ACHN (cell line): ENCODE measurements at places on chromosomes 5 and 9.

GRCh38 chr5:138972230-138972629, 97.1 kb upstream of the LRRTM2 start:
- no peak for DNase-seq

GRCh38 chr5:149639737-149640136, 58.4 kb downstream of the ARHGEF37 start:
- DNase-seq, result no peak

DNA sequence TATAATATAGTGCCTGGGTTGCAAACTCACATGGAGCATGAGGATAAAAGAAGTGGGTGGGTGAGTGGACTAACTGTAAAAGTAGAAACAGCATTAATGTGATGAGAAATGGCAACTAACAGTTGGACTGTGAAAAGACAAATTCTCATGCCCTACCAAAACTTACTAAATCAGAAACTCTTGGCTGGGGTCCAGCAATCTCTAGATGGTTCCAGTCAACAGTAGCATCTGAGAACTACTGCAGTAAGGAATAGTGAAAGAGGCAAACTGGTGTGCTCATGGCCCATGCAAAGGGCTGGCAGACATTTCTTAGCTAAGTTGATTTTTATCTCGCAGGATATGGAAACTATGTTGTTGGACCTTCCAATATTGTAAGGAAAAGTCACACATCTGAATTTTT, 150.3 kb downstream of the PIK3R1 start:
- DNase-seq, result no peak

GRCh38 chr9:81456431-81457006, 232.8 kb downstream of the TLE1 start:
- no peak for DNase-seq

DNA sequence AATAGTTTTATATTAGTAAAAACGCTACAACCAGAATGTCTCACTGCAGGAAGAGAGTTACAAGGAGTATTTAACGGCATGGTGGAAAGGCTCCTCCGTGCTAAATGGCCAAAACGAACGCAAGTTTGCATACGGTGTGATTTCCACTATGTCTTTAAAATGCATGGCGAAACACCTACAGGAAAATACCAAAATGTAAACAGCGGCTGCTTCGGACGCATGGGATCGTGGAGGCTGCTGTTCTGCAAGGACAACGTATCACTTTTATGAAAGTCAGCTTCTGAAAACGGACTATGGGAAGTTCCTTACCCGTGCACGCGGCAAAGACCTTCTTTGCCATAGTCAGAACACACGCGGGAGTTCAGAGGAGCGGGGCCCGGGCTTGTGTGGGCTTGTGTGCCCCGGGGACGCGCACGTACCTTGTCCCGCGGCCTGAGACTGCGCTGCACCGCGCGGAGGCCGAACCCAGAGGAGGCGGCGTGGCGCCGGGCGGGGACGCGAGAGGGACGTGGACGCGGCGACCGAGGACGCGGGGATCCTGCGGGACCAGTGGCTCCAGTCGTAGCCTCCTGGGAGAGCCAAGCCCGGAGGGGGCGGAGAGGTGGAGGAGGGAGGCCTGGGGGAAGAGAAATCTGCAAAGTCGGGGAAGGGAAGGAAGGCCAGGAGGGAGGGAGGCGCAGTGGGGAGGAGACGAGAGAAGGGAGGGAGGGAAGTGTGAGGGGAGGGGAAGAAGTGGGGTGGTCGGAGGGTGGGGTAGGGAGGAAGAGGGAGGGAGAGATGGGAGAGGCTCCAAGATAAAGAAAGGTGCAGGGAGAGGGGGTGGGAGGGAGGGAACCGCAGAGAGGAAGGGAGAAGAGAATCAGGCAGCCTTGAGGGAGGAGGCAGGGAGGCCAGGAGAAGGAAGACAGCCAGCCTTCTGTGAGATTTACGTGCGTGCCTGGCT, at the start of gene CMBL:
Gene CMBL (minus strand): TSS at position 697 of the 943 bp plus-strand sequence. CDS start 17,140 bp downstream, outside the sequence.
- DNase-seq, result peak; percentile 64

DNA sequence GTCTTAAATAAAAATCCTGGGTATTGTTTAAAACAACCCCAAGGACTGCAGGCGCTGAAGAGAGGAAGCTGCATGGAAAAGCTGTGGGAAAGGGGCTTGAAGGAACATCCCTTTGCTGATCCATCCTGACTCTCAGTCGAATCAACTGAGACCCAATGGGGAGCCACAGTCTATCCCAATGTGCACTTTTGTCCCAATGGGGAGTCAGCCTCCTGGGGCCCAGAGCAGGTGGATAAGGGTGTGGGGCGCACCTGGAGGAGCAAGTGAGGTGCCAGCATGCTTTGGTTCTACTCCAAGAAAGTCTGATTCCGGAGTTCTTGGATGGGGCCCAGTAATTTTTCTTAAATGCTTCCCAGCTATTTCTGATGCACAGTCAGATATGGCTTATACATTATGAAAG, 118.1 kb downstream of the COL23A1 start:
- no peak for DNase-seq

- no peak for DNase-seq
Measured at GRCh38 chr5:31942546-31942945, 231.6 kb downstream of the GOLPH3 start.

GRCh38 chr5:147616421-147616820, 106.6 kb upstream of the DPYSL3 start:
- no peak for DNase-seq

GRCh38 chr5:148875205-148875875, 48.9 kb downstream of the ADRB2 start:
- no peak for DNase-seq

GRCh38 chr5:36059571-36060419, 6.9 kb downstream of the UGT3A2 start:
- no peak for DNase-seq

DNA sequence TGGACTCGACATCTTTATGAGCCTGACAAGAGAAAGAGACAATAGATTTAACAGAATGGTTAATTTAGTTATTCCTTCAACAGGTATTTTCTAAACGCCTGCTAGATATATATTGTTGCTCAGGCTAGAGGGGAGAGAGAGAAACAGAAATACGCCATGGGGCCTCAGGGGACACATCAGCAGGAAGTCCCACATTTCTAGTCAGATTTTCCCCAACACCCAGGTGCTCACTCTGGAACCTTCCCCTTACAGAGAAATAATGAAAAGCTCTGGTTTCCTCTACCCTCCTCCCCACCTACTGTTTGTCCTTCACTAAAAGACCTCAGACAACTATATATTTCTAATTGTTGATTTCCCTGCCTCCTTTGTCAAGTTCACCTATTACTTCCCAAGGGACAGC, 130.3 kb upstream of the TBC1D2 start:
- DNase-seq, result no peak

GRCh38 chr5:142934051-142934762, 164.0 kb downstream of the ARHGAP26 start:
- DNase-seq, result no peak

GRCh38 chr5:83538786-83539462, 67.4 kb downstream of the VCAN start:
- DNase-seq, result no peak

DNA sequence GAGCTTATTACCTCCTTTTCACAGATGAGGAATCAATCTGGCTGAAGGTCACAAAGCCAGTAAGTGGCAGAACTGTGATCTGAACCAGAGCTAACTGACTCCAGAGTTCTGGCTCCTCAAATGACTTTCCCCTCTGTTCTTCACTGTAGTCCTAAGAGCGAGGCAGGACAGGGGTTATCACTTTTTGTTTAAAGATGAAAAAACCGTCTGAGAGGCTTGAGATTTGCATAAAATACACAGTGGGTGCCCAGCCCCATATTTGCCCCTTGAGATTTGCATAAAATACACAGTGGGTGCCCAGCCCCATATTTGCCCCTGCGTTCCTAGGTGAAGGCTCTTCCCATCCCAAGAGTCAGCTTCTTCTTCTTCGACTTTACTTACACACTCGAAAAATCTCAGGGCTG, 667 bp downstream of the FBXO10 start:
- no peak for DNase-seq

DNA sequence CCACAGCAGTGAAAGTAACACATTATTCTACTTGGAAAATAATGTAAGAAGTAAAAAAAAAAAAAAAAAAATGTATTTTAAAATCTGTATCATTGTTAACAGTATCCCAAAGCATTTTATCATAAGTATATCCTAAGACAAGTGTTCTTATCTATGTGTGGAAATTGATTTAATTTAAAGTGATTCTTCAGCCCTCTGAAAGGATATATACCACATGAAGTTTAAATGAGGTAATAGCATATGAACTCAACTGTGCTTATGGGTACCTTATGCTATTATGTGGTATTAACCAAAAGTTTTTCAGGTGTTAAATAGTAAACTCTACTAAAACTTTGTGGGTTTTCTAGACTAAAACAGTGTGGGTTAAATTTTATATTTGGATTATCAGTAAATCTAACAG, 2.8 kb upstream of the SECISBP2 start:
- no peak for DNase-seq

GRCh38 chr5:132675936-132676689, 2.3 kb downstream of the IL4 start:
- DNase-seq, result no peak

GRCh38 chr9:112064871-112065270, 110.2 kb downstream of the SUSD1 start:
- DNase-seq, result no peak

- no peak for DNase-seq
Measured at GRCh38 chr5:162497455-162497854, 429.9 kb downstream of the GABRG2 start.

DNA sequence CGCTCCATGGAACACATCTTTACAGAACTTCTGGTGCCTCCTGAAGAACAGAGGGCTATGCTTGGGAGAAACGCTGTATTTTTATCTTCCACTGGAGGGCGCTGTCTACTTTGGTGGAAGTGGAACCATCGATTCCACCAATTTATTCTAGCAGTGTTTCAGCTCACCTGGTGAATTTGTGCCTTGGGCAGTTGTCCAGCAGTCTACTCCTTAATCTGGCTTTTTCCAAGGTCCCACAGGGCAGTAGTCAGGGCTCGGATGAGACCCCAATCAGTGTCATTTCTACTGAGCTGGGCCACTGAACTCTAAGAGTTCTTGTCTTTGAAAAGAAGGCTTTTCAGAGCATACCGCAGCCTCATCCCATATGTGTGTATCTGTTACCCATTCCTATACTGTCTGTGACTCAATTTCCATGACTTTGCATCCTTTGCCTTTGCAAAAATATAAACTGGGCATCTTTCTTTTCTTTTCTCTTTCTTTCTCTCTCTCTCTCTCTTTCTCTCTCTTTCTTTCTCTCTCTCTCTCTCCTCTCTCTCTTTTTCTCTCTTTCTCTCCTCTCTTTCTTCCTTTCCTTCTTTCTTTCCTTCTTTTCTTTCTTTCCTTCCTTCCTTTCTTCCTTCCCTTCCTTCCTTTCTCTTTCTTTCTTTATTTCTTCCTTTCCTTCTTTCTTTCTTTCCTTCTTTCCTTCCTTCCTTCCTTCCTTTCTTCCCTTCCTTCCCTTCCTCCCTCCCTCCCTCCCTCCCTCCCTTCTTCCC, 138.4 kb upstream of the ZNF618 start:
- peak; percentile 59 for DNase-seq

- DNase-seq, result no peak
Measured at GRCh38 chr5:112951124-112951702, 25.4 kb upstream of the DCP2 start.

GRCh38 chr9:137313956-137314560, 12.0 kb upstream of the NRARP start:
- DNase-seq, result no peak

DNA sequence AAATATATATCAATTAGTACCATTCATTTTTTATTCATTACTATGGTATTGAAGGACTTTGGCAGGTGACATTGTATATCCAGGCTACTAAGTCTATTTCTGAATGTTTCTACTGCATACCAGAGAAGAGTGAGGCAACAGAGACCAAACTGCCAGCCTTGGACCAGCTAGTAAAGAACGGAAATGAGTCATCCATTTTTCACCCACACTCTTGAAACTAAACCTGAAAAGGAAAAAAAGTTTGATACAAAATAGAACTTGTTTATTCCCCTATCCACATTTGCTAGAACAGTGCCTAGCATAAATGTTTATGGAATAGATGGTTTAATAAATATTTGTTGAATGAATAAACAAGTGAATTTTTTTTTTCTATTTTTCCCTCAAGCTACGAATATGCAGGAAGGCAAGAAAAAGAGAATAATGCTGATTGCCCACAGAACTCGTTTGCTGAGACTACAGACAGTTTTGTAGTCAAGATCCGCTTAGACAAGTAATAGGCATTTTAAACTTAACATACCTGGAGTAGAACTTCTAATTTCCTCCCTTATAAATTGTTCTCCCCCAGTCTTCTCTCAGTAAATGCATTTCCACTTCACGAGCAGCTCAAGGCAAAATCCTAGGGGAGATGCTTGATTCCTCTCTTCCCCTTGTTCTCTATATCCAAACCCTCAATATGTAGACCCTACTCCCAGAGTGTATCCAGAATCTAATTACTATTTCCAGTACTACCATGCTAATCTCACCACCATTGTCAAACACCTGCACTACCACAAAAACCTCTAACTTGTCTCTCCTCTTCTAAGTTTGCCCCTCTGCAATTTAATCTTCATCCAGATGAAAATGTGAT, 146.2 kb upstream of the RASA1 start:
- peak; percentile 89 for DNase-seq

GRCh38 chr5:153350175-153350883, 140.1 kb upstream of the GRIA1 start:
- DNase-seq, result no peak

- peak; percentile 91 for DNase-seq
Measured at GRCh38 chr9:33151007-33151557, 16.1 kb downstream of the B4GALT1 start.

DNA sequence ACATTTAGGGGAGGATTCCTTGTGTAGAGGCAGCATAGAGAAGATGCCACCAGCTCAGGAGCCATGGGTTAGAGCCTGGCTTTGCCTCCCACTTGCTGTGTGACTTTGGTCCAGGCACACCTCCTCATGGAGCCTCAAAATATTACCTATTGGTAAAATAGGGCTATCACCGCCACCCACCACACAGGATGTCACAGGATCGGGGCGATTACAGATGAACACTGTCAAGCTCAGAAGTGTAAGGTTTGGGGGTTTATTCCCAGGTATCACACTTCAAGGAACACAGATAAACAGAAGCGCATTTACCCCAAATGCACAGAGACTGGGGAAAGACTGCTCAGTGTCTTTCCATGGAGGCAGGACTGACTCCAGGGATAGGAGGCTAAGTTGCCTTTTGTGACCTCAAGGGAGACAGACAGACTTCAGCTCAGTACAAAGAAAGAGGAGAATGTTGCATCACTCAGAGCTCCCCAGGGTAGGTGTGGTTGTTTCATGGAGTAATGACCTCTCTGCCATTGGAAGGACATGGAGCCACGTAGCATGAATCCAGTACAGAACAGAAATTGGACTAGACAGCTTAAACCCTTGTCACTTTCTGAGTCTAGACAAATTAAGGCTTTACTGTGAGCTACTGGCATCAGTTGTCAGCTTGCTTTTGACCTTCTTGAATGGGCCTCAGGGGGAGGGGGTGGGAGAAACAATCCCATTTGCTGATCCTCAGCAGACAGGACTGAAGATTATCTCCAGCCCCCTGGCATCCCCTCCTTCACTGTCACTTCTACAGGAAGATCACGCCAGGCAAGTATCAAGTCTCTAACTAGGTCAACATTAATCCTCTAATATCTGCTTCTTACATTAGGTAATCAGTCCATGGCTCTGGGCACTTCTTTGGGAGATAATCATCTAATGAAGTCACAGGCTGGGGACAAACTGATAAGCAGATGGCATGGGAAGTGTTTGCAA, 6.5 kb downstream of the TRAF1 start:
- no peak for DNase-seq

- no peak for DNase-seq
Measured at GRCh38 chr9:96641514-96641913, 13.6 kb downstream of the PRXL2C start.
